ENCODE measurements at places on chromosomes 4 and X.

DNA sequence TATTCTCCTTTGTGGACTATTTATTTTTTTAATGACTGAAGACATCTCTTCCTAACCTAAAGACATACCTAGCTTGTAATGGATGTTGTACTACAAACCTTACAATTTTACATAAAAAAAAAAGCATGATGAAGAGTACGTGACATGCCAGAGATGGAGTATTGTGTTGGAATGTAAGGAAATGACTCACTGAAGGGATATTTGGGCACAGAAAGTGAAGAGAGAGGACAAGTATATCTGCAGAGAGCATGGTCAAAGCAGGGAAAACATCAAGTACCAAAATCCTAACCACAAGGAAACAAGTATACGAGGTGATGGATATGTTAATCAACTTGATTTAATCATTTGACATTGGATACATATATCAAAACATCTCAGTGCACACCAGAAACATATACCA lies 1051.4 kb upstream of the PRKX start:
- DNase-seq: no peak

DNA sequence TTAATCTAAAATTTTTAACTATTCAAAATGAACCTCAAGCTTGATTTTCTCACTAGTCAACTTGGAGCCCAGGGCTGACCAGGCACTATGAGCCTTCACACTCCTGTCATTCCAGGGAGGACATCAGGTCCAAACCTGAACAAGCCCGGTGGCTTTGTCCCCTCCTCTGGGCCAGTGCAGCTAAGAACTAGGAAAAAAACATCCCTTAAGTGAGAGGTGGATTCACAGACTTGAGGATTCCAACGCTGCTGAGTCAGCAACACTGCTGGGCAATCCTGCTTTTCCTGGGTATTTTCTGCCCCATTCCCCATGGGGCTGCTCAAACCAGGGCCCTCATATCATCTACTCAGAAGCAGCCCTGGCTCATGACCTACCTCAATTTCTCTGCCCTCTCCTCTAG lies 4.0 kb downstream of the RNF212 start:
- DNase-seq: no peak

DNA sequence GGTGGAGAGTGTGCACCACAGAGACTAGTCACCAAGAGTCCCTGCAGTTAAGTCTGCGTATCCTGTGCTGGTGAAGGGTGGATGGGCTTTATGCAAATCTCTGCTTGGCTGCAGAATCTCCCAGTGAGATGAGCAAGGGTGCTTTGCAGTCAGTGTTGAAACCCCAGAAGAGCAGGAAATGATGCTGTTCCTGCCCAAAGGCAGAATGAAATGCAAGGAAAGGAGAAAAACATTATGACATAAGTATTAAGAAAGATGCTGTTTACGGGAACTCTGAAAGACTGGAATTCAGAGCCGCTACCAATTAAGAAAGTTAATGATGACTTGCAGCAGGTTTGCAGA lies 25.4 kb upstream of the ACSL1 start:
- no peak for DNase-seq

DNA sequence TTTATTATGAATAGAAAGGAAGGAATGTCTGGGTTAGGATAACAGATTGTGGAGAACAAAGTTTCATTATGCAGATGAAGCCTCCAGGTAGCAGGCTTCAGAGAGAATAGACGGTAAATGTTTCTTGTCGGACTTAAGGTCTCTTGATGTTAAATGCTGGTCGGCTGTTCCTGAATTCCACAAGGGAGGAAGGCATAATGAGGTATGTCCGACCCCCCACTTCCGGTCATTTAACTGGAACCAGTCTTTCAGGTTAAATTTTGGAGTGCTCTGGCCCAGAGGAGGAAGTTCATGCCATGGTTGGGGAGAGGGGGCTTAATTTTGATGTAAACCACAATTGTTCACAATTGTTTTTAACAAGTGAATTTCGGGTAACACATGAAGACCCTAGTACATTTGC lies 158.1 kb upstream of the VCX3A start:
- DNase-seq: no peak

GRCh38 chr4:174591243-174592021 lies 69.1 kb upstream of the HPGD start:
- no peak for DNase-seq

GRCh38 chr4:56958111-56958517 lies 19.3 kb downstream of the NOA1 start:
- no peak for DNase-seq

GRCh38 chr4:154314248-154314647 lies 177.4 kb downstream of the DCHS2 start:
- no peak for DNase-seq

- DNase-seq: no peak
Measured at GRCh38 chr4:141652161-141652778, 15.9 kb downstream of the IL15 start.

DNA sequence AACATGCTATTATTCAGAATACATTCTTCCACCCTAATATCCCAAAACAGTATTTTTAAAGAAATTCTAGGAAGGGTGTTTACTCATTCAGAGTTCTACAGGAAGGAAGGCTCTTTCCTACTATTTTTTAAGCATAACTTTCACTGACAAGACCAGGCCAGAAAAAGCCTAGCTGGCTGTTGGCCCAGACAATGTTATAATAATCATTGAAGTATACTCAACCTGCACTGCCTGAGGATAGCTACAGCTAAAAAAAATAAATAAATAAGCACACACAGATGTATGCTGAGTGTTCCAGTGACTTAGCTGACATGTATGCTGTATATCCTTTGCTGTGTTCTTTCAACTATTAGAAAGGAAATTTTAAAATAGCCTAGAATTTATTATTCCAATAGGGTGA lies 145.8 kb upstream of the SPRY1 start:
- DNase-seq: no peak

- DNase-seq: no peak
Measured at GRCh38 chr4:171024720-171025303, 788.4 kb upstream of the GALNTL6 start.

DNA sequence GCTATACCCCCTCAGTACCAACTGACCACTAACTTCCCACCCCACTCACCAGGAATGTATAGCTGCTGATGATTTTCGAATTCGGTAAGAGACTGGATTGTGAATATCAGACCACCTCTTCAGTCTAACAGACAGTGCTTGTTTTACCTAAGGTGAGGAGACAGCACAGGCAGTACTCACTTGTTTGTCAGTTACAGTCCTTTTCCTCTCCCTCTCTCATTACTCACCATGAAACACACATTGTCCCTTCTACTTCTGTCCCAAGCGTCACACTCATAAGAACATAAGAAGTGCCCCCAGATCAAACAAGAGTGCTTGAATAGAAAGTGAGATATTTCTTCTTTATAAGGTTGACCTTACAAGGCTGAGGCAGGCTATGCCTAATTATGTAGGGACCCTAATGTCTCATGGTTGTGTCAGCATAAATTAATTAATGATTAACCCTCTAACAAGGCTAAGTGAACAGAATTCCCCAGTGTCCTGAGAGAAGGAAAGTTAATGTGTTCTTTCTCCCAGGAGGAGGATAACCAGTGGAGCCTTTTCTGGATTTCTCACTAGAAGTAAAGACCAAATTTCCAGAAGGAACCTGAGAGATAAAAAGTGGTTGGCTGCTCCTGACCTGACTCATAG lies 32.2 kb downstream of the ZCCHC12 start:
- DNase-seq: no peak

- DNase-seq: no peak
Measured at GRCh38 chr4:189029976-189030504, 890.8 kb downstream of the TRIML1 start.

DNA sequence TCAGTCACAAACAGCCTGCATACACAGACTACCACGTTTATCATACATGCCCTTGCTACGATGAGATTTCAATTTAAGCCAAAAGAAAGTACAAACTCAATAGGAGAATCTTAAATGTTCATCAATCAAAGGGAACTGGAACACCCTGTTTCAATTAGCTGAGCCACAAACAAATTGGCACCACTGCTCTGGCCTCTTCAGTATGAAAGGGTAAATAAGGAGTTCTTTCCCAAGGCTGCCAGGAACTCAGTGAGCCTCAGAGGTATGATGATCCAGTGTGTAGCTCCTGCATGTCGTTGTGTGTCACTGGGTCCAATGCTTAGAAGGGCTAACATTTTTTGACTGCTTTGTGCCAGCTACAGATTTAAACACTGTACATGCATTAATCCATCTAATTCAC lies 5.4 kb downstream of the RNF150 start:
- no peak for DNase-seq

DNA sequence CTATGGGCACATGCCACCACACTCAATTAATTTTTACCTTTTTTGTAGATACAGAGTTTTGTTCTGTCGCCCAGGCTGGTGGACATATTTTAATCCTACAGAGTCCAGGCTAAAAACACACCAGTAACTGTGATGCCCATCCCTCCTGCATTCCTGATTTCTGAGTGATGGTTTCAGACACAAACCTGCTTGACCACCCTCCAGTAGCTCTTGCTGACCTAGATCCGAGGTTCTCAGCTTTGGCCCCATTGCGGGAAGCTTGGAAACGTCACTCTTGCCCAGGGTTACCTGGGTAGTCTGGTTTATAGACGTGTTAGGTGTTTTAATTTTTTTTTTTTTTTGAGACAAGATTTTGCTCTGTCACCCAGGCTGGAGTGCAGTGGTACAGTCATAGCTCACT lies 7.5 kb downstream of the CD99 start:
- no peak for DNase-seq

- DNase-seq: no peak
Measured at GRCh38 chr4:130591091-130591490, 1495.1 kb downstream of the C4orf33 start.

GRCh38 chr4:147938496-147938895 lies 206.6 kb downstream of the ARHGAP10 start:
- no peak for DNase-seq

DNA sequence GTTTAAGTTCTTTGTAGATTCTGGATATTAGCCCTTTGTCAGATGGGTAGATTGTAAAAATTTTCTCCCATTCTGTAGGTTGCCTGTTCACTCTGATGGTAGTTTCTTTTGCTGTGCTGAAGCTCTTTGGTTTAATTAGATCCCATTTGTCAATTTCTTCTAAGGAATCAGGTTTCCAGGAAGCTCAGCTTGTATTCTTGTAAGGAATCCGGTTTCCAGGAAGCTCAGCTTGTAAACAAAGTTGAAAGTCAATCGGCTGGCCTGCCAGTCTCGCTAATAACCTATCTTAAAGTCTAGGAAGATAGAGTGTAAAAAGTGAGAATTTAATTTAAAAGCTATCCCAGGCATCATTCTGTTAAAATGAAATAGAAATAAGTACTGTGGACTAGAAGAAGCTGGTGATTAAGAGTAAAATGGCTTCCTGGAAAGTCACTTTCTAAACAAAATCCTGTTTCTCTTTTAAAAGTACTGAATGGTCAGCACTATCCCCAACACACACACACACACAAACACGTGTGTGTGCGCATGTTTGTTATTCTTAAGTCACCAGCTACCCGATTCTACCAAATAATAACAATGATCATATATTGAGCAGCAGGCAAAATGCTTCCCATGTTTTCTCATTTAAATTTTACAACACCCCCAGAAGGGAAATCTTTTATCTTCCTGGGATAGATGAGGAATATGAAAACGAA lies 171.7 kb downstream of the PAPSS1 start:
- DNase-seq: no peak

DNA sequence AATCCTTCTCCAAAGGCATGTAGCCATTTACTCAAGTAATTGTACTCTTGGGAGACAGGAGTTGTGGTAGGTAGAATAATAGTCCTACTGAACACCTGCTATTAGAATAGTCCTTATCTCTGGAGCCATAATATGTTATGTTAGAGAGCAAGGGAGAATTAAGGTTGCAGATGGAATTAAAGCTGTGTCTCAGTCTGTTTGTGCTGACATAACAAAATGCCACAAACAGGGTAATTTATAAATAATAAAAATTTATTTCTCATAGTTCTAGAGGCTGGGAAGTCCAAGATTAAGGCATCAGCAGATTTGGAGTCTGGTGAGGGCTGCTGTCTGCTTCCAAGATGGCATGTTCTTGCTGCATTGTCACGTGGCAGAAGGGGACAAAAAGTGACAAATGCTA lies 24.2 kb upstream of the FRAS1 start:
- DNase-seq: no peak

- no peak for DNase-seq
Measured at GRCh38 chr4:11765849-11766453, 337.3 kb upstream of the HS3ST1 start.

- DNase-seq: no peak
Measured at GRCh38 chrX:11188664-11189063, 77.5 kb downstream of the HCCS start.

- no peak for DNase-seq
Measured at GRCh38 chr4:65999518-65999871, 329.2 kb upstream of the EPHA5 start.

- no peak for DNase-seq
Measured at GRCh38 chr4:59712470-59712869, 1487.7 kb upstream of the ADGRL3 start.

GRCh38 chr4:120055162-120055561 lies 11.5 kb downstream of the MAD2L1 start:
- no peak for DNase-seq

DNA sequence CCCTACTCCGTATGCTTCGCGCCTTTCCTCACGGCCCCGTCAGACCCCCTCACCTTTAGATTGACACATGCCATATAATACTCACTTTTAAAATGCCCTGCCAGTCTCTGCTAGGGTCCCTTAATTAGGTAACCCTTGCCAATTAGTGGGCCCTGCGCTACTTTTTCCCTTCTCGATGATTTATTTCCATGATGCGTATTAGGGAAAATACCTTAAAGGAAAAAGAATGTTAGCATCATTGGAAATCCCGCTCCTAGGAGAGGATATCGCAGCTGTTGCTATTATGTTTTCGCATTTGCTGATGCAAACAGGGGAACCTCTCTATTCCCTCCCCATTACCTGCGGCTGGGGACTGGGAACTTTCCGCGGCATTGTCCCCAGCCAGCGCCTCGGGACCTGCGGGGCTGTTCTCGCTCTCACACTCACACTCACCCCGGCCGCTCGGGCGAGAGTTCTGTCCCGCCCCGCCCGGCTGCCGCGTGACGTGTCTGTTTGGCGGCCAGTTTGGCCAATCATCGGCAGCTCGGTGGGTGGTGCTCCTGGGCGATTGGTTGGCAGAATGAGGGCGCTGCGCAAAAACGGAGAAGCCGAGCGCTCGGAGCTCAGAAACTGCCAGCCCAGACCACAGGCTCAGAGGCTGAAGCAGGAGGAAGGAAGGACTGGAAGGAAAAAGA lies at the start of gene PCDH10:
TSS of gene PCDH10 (plus strand) at position 605 of the 674 bp plus-strand sequence. CDS start 847 bp downstream, outside the sequence.
- DNase-seq: peak; percentile 89

- DNase-seq: no peak
Measured at GRCh38 chr4:123522081-123522480, 125.5 kb downstream of the SPRY1 start.

DNA sequence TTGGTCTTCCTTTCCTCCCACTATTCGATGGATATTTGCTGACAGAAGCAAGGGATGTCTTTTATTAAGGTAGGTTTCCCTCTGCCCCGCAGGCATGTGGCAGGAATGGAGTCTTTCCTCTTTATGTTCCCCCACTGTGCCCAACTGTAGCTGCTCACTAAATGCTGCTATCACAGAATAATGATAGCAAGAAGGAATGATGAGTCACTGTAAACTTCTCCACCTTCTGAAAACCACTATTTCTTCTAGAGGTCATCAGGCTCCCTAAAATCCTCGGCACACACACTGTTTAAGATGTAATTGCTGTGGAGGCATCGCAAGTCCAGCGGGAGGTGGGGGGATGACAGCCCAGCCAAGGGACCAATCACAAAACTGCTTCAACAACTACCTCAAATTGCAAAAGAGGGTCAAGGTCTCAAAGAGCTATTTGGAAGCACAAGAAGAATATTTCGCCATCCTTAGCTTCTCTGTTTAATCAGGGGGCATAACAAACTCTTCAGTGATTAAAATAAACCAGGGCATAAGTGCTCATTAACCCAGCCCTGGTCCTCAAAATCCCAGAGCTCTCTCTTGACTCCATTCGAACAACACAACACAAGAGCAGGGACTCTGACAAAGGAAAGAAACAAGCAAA lies 13.9 kb downstream of the QDPR start:
- DNase-seq: no peak

All from RWPE2 (cell line).